ENCODE measurements at places on chromosomes 1 and 21.

DNA sequence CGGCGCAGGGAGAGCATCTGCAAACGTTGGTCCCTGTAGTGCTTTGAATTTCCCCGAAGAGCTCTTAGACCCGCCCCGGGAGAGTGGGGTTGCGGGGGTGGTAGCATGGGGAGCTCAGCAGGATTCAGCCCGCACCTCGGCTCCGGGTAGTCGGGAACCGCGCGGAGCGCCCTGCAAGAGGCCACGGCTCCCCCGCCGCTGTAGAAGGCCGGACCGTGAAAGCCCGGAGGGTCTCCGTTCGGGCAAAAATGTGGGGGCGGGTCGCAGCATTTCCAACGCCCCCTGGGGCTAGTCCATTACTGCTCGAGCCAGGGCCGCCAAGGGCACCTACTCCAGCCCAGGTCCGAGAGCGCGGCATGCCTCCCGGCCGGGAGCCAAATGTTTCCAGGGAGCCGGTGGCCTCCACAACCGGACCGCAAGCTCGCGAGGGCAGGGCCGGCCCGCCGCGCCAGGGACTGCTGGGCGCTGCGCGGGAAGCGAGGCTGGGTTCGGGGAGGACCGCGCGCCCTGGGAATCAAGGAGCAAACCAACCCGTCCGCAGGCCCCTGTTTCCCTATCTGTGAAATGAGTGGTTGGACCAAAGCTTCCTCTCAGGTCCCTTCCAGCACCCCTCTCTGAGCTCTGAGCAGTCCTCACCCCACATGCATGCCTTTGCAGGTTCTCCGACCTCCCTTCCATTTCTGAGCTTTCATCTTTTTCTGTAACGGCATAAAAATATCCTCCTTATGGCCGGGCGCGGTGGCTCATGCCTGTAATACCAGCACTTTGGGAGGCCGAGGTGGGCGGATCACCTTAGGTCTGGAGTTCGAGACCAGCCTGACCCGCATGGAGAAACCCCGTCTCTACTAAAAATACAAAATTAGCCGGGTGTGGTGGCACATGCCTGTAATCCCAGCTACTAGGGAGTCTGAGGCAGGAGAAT lies 775 bp upstream of the TMEM63A start:
- DNase-seq: no peak

DNA sequence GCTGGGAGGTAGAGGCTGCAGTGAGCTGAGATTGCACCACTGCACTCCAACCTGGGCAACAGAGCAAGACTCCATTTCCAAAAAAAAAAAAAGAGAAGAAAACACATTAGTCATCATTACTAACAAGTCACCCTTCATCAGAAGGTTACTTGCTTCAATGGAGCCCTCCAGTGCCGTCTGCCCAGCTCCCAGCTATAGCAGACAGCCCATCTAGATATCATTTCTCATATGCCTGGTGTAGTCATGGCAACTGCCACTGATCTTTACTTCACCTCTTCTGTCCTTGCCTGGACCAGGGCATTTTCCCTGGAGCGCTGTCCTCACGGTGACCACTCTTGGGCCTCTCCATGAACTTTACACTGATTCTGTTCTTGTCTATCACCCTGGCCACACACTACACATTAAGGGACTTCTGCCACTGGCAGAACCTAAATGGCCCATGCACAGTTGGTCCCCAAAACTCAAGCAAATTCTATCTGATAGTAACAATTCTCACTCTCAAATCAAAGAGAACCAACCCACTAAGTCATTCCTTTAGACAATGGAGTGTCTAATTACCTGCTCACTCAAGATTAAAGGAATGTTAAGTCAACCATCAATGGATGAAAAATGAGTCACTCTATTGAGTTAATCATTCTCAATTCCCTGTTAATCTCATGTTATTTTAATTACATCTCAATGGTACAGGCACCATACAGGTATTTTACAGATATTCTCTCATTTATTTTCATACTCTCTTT lies 12.9 kb downstream of the GPA33 start:
- no peak for DNase-seq

DNA sequence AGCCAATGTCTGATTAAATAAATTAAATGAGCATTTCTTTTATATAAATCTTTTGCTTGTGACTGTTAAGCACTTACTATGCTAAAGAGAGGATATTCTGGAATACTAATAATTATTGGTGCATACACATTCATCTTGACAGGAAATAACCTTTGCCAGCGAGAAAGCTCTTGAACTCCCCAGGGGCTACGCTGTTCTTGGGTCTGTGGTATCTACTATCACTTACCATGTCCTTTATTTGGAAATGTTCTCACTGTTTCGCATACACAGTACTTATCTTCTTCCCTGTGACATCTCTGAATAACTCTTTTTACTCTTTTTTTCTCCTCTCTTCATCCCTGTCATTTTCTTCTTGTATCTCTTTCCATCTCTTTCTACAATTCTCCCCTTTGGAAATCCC lies 178.7 kb downstream of the GABPA start:
- DNase-seq: no peak

GRCh38 chr21:17466166-17466565 lies 46.7 kb upstream of the CXADR start:
- DNase-seq: no peak

GRCh38 chr1:30081379-30082102 lies 641.8 kb downstream of the MATN1 start:
- no peak for DNase-seq

DNA sequence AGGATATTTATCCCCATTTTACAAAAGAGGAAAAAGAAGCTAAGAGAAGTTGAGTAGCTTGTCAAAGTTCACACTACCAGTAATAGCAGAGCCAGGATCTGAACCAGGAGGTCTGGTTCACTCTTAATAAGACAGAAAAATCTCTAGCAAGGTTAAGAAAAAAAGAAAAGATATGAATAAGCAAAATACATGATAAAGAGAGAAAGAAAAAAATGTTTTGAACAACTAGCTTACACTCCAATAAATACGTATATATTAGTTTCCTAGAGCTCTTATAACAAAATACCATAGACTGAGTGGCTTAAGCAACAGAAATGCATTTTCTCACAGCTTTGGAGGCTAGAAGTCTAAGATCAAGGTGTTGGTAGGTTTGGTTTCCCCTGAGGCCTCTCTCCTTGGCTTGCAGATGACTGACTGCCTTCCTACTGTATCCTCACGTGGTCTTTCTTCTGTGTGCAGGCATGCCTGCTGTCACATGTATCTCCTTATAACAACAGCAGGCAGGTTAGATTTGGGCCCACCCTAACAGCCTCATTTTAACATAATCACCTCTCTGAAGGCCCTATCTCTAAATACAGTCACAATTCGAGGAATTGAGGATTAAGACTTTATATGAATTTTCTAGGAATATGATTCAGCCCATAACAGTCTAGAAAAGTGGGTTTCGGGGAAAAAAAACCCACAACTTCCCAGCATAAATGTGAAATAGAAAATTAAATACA lies 60.4 kb downstream of the LEPR start:
- no peak for DNase-seq

DNA sequence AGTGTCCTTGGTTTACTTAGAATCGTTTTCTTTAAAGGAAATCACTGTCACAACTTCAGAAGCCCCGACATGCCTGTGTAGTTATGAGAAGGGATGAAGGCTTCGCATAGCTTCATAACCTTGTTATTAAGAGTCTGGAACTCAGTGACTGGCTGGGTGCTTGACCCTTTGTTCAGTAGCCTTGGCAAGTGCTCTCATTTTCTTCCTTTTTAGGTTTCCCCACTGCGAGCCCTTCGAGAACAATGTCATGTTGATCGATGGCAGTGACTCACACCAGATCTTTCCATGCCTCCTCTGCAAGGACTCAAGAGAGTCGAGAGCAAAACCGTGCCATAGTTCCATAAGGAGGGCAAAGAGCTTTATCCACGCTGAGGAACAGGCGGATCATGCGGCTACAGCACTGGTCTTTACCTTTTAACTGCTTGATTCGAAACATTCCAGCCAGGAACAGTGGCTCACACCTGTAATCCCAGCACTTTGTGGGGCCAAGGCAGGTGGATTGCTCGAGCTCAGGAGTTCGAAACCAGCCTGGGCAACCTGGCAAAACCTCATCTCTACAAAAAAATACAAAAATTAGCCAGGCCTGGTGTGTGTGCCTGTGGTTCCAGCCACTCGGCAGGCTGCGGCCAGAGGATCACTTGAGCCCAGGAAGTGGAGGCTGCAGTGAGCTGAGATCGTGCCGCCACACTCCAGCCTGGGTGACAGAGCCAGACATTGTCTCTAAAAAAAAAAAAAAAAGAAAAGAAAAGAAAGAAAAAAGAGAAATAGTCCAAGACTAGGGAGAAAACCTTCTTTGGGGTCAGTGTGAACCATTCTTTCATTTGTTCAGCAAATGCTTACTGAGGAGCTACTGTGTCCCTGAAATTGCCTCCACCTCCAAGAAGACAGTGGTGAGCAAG lies 95.4 kb upstream of the ERRFI1 start:
- peak; percentile 89 for DNase-seq

GRCh38 chr1:3065396-3065795 lies 3.6 kb upstream of the PRDM16 start:
- DNase-seq: peak; percentile 55

DNA sequence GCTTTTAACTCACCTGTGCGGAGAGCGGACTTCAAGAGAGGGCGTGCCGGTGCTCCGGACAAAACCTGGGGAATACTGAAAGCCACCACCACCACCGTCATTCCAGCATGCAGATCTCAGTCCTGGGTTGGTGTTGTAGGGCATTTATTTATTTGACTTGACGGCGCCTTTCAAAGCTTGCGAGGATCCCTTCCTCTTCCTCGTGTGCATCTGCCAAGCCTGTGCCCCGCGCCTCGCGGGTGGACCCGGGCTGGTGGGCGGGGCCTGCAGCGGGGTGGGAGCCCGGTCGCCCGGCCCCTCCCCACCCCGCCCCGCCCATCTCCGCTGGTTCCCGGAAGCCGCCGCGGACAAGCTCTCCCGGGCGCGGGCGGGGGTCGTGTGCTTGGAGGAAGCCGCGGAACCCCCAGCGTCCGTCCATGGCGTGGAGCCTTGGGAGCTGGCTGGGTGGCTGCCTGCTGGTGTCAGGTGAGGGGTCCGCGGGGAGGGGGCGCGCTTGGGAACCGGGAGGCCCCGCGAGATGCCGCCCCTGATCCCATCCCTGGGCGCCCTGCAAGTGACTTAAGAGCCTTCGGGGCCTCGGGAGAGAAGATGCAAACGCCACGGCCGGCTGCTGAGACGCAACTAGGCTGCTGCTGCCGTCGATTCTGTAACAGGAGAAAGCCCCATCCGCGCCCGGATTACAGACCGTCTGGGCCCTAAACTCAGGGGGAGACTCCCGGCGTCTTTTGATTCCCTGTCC lies at the start of gene IL10RB:
Gene IL10RB (plus strand): TSS at position 318 of the 739 bp plus-strand sequence. CDS start 99 bp downstream, at position 417.
- DNase-seq: no peak

- DNase-seq: no peak
These were observed 18.6 kb upstream of the CHIA start for GRCh38 chr1:111272081-111272480.

GRCh38 chr1:920521-920920 lies 3.2 kb upstream of the SAMD11 start:
- no peak for DNase-seq

DNA sequence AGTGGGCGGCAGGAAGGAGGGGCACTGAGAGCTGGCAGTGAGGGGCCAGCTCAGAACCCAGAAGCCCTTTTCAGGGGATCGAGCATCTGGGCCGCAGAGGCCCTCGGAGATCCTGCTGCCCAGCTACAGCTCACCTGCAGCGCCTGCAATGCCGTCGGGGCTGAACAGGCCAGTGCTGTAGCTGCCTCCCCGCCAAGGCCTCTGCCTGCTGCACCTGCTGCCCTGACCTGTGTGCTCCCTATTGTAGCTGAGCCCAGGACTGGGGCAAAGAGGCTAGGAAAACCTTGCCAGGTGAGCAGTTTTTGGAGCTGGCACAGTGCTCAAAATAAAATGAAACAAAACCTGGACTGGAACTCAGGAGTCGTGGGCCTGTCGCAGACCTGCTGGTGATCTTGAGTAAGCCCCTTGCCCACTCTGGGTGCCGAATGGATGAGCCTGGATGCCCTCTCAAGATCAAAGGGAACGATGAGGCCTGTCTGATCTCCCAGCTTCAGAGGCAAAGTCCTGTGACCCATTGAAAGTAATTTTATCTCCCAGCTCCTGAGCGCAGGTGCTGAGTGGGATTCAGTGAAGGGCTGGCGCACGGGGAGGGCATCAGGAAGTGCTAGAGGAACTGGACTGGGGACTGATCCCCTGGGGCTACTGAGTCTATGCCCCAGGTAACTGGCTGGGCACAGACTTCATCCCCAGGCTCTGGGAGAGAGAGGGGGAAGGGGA lies 154.6 kb downstream of the FOXD2 start:
- DNase-seq: no peak

GRCh38 chr21:41478319-41479177 lies 29.4 kb downstream of the TMPRSS2 start:
- no peak for DNase-seq

- DNase-seq: no peak
These were observed 14.3 kb downstream of the MRAP start for GRCh38 chr21:32312976-32313375.

GRCh38 chr1:67676946-67677345 lies 8.1 kb upstream of the GADD45A start:
- no peak for DNase-seq

DNA sequence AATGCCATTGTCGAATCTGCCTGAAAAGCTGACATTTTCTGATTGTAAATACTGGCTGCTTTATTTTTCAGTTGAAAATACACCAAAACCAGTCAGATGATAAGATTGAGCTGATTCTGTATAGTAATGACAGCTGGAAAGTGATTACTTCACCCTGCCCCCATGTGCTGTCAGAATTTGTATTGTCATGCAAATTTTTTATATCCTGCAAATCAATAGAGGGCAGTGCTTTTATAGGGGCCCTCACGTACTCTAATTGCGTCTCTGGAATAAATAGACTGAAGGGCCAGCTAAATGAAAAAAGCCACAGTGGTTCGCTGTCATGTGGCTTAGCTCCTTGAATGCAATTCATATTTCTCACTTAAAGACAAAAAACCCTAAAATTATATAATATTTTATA lies 208.6 kb downstream of the LHX8 start:
- no peak for DNase-seq

DNA sequence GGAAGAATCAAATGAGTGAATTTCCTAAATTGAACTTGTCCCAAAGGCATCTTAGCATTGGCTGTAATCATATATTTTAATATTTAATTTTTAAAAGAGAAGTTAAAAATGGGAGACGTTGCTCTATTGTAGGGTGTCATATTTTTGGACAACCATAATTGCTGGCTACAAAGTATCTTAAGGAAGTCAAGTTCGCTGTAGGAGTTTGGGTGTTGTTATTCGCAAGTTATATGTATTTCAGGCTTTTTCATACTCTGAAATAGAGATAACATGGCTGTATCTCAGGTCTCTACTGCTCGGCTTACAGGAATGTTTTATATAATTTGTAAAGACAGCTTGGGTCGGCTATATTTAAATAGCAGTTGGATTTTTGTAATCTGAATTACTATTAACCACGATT lies 852 bp downstream of the TMEM50A start:
- DNase-seq: no peak

- no peak for DNase-seq
These were observed 28.1 kb downstream of the NDC1 start for GRCh38 chr1:53810007-53810406.

- no peak for DNase-seq
These were observed 194.0 kb upstream of the PLXNA2 start for GRCh38 chr1:208438112-208438699.

- no peak for DNase-seq
These were observed 13.4 kb upstream of the PIAS3 start for GRCh38 chr1:145871994-145872924.

Measured in coronary artery (tissue), 2 donors.